ENCODE measurements at places on chromosomes 1 and 21. TPM values are rescaled to one million over a fixed set of nuclear protein-coding genes. Genes with fewer than 3 reads are reported as not detected.

Gene RORC
- total RNA-seq: not detected

Gene MAP3K21
- 2.8 TPM for total RNA-seq

Gene UQCRHL
- total RNA-seq: 0.99 TPM

Gene EPHB2
- 10.0 TPM for total RNA-seq

Gene PPCS
- 53.3 TPM for total RNA-seq

Gene DESI2
- total RNA-seq: 42.2 TPM

Gene OR6K6
- total RNA-seq: not detected

Gene SLC2A5
- total RNA-seq: 3.9 TPM

Gene SPRR5
- total RNA-seq: not detected

DNA sequence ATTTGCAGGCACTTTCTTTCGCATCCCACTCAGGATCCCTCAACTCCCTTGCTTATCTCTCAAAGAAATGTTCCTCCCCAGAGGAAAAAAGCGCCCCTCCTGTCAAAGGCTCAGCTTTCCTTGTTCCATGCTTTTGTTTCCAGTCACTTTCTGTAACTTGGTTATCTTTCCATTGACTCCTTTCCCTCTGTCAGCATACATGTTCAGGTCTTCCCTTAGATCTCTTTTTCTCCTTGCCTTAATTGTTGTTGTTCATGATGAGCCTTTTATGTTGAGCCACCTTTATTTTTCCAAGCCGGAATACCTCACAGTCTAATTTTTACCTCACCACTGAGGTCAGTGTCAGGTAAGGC lies 46.5 kb upstream of the PODN start:
- H3K4me3 ChIP-seq: peak overlapping the region; percentile 90
- DNase-seq: no peak
- H3K27me3 ChIP-seq: no peaks in the 10 kb centered on the region
- H3K27ac ChIP-seq: no peak overlapping the region

- no peak for DNase-seq
- H3K4me3 ChIP-seq: no peak overlapping the region
- H3K27ac ChIP-seq: no peak overlapping the region
- no peaks in the 10 kb centered on the region for H3K36me3 ChIP-seq
- H3K4me1 ChIP-seq: peaks cover 20% of the 10 kb centered on the region
- H3K27me3 ChIP-seq: no peaks in the 10 kb centered on the region
Observed at GRCh38 chr21:43919871-43920801, 55.1 kb downstream of the AGPAT3 start.

GRCh38 chr1:85943526-85943925 lies 213.0 kb downstream of the COL24A1 start:
- H3K27me3 ChIP-seq: no peaks in the 10 kb centered on the region
- no peak overlapping the region for H3K4me3 ChIP-seq
- H3K27ac ChIP-seq: no peak overlapping the region
- no peaks in the 10 kb centered on the region for H3K4me1 ChIP-seq
- H3K36me3 ChIP-seq: no peaks in the 10 kb centered on the region

- no peaks in the 10 kb centered on the region for H3K36me3 ChIP-seq
- no peak for DNase-seq
- no peaks in the 10 kb centered on the region for H3K4me1 ChIP-seq
- no peak overlapping the region for H3K4me3 ChIP-seq
- H3K27me3 ChIP-seq: no peaks in the 10 kb centered on the region
Observed at GRCh38 chr21:31366825-31367224, 22.8 kb upstream of the TIAM1 start.

GRCh38 chr1:154466921-154467417 lies 35.0 kb upstream of the TDRD10 start:
- no peak overlapping the region for H3K27ac ChIP-seq
- no peaks in the 10 kb centered on the region for H3K27me3 ChIP-seq
- DNase-seq: no peak
- peaks cover 11% of the 10 kb centered on the region for H3K4me1 ChIP-seq

- H3K36me3 ChIP-seq: no peaks in the 10 kb centered on the region
- no peaks in the 10 kb centered on the region for H3K27me3 ChIP-seq
- H3K4me3 ChIP-seq: no peak overlapping the region
- no peak overlapping the region for H3K27ac ChIP-seq
- H3K4me1 ChIP-seq: no peaks in the 10 kb centered on the region
Observed at GRCh38 chr21:17981060-17981740, 162.0 kb upstream of the C21orf91 start.

- H3K36me3 ChIP-seq: no peaks in the 10 kb centered on the region
- peak overlapping the region; percentile 19 for H3K27ac ChIP-seq
- peaks cover 36% of the 10 kb centered on the region for H3K4me1 ChIP-seq
- H3K4me3 ChIP-seq: no peak overlapping the region
- H3K27me3 ChIP-seq: no peaks in the 10 kb centered on the region
- no peak for DNase-seq
Observed at GRCh38 chr1:29711582-29712283, 475.4 kb downstream of the PTPRU start.

- no peaks in the 10 kb centered on the region for H3K36me3 ChIP-seq
- H3K4me3 ChIP-seq: no peak overlapping the region
- H3K27ac ChIP-seq: no peak overlapping the region
- peaks cover 1% of the 10 kb centered on the region for H3K4me1 ChIP-seq
Observed at GRCh38 chr1:172132836-172133235, 287.6 kb upstream of the C1orf105 start.

DNA sequence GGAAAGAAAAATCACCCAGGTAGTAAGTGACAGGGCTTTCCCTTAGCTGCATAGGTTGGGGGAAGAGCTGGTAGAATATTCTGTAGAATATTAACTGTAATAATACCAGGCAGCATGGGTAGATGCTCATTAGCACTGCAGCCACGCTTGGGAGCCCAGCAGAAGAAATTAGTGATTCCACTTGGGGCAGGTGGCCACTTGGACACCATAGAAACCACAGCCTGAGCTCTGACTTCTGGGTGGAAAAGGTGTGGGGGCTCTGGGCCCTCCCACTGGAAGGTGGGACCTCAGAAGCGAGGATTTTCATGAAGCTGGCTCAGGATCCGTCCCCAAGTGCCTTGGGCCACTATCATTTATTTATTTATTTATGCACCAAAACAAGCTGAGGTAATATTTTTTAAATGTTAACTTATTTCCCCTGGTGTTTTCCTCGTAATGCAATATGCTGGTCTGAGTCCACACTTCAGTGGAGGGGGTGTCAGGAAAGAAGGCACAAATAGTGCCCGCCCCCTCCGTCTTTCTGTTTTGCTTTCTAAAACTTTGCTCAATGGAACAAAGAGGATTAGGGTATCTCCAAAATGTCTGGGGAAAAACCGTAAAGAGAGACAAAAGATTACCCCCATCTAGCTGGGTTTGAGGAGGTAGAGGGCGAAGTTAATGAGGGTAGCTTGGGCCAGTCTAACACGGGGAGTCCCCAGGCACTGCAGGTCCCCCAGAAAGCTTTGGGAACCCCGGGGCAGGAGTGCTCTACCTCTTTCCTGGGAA lies 75.2 kb upstream of the GADD45A start:
- no peaks in the 10 kb centered on the region for H3K36me3 ChIP-seq
- no peak overlapping the region for H3K27ac ChIP-seq
- H3K4me3 ChIP-seq: no peak overlapping the region
- no peak for DNase-seq
- peaks cover 24% of the 10 kb centered on the region for H3K4me1 ChIP-seq

DNA sequence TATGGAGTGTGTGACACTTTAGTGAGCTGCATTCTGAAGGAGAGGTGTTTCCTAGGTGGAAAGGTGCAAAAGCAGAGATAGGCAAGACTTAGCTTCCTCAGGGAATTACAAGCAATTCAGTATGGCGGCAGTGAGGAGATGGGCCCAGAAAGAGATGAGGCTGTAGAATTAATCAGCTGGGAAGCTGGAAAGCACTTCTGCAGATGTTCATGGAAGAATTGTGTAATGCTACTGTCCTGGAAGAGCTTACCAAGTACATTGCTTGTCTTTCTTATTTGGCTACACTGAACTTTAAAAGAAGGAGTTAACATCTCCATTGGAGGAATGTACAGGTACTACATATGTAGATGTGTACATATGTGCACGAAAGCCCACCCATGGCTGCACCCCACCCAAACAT lies 103.7 kb upstream of the DPT start:
- no peaks in the 10 kb centered on the region for H3K36me3 ChIP-seq
- no peaks in the 10 kb centered on the region for H3K27me3 ChIP-seq
- H3K27ac ChIP-seq: no peak overlapping the region
- H3K4me3 ChIP-seq: no peak overlapping the region

DNA sequence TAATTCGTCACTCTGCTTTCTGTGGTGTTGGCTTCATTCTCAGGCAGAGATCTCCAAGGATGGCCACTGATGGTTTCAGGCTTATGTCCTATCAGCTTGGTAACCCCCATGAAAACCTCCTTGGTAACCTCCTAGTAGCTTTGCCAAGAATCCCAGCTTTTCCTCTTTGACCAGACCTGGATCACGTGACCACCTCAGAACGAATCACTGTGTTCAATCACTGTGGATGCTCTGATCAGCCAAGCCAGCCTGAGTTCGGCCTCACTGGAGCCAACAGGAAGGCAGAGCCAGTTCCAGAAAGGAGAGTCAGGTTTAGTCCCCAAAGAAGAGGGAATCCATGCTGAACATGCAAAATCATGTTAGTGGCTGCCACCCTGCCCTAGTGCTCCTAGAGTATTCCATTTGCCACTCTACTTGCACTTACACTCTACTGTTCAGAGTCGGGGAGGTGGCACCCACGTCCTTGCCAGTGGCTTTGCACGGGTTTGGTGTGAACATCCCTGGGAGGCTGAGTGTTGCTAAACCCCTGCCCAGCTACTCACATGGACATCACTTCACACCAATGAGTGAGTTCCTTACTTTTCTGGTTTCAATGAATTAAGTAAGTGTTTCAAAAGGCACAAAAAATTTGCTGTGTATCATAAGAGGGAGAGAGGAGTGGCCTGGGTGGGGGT lies 33.5 kb upstream of the SSBP3 start:
- H3K4me3 ChIP-seq: no peak overlapping the region
- H3K27ac ChIP-seq: no peak overlapping the region
- H3K27me3 ChIP-seq: no peaks in the 10 kb centered on the region
- no peaks in the 10 kb centered on the region for H3K36me3 ChIP-seq
- H3K4me1 ChIP-seq: no peaks in the 10 kb centered on the region
- no peak for DNase-seq

DNA sequence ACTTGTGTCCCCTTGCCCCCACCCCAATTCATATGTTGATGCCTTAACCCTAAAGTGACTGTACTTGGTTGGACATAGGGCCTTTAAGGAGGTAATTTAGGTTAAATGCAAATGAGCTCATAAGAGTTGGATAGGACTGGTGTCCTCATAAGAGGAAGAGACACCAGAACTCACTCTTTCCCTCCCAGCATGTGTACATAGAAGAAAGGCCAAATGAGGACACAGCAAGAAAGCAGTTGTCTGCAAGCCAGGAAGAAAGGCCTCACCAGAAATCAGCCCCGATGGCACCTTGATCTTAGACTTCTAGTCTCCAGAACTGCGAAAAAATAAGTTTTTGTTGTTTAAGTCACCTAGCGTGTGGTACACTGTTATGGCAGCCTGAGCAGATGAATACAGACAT lies 45.5 kb downstream of the RAB3GAP2 start:
- H3K4me1 ChIP-seq: peaks cover 9% of the 10 kb centered on the region
- H3K4me3 ChIP-seq: no peak overlapping the region
- H3K36me3 ChIP-seq: no peaks in the 10 kb centered on the region
- no peak for DNase-seq

- H3K27me3 ChIP-seq: no peaks in the 10 kb centered on the region
- no peaks in the 10 kb centered on the region for H3K36me3 ChIP-seq
- no peak for DNase-seq
- peaks cover 3% of the 10 kb centered on the region for H3K4me1 ChIP-seq
Observed at GRCh38 chr1:212670301-212670700, 29.3 kb downstream of the BATF3 start.

DNA sequence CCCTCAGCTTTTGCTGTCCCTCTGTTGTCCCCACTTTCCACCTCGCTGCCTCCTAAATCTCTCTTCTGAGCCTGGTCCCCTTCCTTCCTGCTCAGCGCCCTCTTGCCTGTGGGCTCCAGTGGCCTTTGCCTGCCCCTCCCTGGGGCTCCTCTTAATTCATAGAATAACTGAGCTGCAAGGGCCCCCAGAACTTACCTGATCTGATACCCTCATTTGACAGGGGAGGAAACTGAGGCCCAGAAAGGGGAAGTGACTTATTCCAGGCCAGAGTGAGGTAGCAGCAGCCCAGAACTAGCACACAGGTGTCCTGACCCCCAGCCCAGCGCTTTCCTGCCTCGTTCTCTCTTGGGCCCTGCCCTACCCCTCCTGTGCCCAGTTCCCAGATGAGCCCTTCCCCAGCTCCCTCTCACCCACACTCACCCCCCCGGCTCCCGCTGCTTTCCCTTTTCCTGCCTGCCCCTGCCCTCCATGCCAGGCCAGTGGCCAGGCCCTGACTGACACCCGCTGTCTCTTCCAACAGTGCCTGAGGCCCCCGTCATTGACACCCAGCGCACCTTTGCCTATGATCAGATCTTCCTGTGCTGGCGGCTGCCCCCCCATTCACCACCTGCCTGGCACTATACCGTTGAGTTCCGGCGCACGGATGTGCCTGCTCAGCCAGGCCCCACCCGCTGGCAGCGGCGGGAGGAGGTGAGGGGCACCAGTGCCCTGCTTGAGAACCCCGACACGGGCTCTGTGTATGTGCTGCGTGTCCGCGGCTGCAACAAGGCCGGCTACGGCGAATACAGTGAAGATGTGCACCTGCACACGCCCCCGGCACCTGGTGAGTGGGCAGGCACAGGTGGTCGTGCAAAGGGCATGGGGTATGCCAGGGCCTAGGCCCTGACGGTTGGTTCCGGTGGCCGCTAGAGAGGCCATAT lies 5.7 kb downstream of the TRIM46 start:
- DNase-seq: no peak
- H3K27me3 ChIP-seq: no peaks in the 10 kb centered on the region
- no peak overlapping the region for H3K27ac ChIP-seq
- H3K4me3 ChIP-seq: no peak overlapping the region

DNA sequence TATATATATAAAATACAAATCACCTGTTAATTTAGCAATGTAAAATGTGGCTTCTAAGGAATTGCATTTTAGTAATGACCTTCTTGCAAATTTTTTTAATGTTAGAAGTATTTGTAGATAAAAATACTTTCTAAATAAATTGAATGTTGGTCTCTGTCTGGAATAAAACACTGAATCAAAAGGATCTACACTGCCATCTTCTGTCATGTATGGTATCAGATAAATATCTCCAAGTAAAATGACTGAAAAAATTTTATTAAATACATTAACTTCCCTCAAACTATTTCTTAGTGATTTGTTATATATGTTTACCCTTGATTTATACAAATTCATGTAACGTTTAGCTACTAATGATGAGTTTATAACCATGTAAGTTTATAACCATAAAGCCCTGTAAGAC lies 2029.3 kb downstream of the MRPL39 start:
- no peak overlapping the region for H3K4me3 ChIP-seq
- no peaks in the 10 kb centered on the region for H3K27me3 ChIP-seq
- H3K4me1 ChIP-seq: no peaks in the 10 kb centered on the region
- no peak for DNase-seq
- no peaks in the 10 kb centered on the region for H3K36me3 ChIP-seq

DNA sequence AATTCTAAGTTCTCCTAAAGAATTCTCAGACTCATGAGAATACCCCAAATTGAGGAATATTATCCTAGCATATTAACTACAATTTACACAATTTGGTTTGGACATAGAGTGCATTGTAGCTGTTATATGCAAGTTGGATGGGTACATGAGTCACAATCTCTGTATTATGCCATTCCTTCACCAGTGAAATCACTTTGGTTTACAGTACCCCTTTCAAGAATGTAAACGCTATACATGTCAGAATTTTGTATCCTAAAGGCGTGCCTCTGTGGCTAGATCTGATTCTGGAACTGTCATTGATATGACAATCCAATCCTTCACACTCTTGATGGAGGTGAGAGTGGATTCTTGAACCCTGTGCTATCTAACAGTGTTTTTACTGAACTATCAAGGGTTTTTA lies 6.7 kb upstream of the IL10RB start:
- no peaks in the 10 kb centered on the region for H3K4me1 ChIP-seq
- H3K27ac ChIP-seq: no peak overlapping the region
- no peak for DNase-seq
- H3K27me3 ChIP-seq: no peaks in the 10 kb centered on the region
- H3K4me3 ChIP-seq: no peak overlapping the region
- H3K36me3 ChIP-seq: peaks cover 13% of the 10 kb centered on the region

Measured in thoracic aorta (tissue), 2 donors.